ENCODE measurements at places on chromosomes 5 and 9.

GRCh38 chr9:110188991-110189390, 19.0 kb downstream of the C9orf152 start:
- DNase-seq = no peak

DNA sequence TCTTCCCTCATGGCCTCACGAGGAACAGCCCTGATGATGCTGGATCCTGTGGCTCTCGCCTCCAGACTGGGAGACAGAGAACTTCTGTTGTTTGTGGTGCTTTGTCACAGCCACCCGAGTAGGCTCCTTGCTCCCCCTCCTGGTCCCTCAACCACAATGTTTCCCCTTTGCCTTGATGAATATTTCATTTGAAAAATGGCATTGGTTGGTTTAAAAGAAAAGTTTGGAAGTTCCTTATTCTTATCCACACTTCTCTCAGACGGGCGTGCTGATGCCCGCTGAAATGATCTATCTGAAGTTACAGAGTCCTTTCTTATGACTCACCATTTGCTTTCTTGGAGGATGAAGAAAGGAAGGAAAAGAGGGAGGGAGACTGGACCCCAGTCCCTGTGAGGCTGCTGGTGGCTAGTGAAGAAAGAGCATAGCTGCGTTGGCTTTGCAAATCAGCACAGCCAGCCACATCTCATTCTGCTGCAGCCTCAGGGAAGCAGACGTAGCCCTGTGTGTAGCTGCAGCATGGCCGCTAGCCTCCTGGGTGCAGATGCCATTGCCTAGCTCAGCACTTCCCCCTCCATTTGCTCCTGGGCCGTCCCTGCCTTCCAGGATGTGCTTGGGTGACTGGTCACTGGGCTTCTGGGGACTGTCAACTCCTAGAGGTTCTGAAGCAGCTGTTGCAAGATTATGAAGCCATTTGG, 185.9 kb downstream of the ERCC6L2 start:
- no peak for DNase-seq

DNA sequence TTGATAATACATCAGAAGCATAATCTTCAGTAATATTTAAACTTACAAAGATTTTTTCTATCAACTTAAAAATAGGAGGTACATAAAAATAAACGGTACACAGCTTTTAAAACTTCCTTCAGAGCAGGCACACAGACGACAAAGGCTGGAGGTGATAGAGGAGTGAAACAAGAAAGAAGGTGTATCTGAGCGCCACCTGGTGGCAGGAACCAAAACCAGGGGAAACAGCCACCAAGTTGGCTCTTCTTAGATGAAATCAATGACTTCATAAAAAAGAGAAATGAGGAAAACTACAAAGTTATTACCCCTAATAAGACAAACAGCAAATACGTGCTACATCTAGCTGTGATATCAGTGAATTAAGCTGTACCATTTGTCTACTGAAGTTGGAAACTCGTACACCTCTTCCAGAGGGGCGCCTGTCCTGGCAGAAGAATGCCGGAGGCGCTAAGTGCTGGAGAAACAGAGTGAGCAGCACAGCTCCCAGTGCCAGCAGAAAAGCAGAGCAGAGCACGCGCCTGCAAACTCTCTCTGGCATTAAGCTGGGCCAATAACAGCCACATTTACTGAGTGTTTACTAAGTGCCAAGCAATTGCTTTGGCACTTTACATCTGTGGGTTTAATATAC, 85.9 kb downstream of the SETX start:
- DNase-seq = no peak

DNA sequence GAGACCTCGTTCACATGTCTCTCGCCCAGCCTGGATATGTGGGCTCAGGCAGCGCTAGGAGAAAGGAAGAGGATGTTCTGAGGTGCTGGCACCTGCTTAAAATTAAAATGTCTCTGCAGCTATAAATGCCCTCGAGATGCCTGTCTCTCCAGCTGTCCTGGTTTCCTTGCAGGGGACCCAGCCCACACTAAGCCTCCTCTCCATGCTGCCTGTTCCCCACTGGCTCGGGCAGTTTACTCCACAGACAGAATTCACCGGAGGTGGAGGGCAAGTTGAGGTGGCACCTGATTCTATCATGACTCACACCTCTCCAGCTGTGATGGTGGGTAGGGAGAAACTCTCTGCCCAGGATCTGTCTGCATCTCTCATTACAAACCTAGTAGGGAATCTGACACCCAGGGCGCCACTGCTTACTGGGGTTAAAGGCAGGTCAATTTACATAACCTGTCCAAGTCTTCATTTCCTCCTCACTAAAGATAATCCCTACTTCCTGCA, 420.9 kb downstream of the SPOCK1 start:
- DNase-seq = no peak

DNA sequence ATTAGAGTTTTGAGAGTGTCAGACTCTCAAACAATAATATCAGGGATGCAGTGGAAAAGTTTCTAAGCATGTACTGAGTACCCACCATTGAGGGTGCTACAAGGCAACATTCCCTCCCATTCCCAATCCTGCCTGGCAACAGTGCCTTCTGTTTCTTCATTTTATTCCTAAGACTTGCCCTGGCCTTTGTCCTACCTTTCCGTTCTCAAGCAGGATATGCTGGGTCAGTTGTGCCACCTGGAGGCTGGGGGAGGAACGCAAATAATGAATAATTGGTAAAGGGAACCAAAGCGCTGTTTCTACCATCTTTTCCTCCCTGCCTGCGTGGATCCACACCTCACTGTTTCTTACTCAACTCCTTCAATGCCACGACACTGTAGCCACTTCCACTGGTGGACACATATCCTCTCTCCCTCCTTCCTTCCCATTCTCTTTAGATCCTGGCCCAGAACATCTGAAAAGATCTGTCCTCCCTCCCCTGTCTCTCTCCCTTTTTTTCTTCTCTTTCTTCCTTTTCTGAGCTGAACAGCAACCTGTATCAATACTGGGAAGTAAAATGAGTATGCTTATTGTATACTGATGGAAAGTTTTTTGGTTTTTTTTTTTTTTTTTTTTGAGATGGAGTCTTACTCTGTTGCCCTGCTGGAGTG, 149.5 kb downstream of the C9orf152 start:
- DNase-seq = no peak

DNA sequence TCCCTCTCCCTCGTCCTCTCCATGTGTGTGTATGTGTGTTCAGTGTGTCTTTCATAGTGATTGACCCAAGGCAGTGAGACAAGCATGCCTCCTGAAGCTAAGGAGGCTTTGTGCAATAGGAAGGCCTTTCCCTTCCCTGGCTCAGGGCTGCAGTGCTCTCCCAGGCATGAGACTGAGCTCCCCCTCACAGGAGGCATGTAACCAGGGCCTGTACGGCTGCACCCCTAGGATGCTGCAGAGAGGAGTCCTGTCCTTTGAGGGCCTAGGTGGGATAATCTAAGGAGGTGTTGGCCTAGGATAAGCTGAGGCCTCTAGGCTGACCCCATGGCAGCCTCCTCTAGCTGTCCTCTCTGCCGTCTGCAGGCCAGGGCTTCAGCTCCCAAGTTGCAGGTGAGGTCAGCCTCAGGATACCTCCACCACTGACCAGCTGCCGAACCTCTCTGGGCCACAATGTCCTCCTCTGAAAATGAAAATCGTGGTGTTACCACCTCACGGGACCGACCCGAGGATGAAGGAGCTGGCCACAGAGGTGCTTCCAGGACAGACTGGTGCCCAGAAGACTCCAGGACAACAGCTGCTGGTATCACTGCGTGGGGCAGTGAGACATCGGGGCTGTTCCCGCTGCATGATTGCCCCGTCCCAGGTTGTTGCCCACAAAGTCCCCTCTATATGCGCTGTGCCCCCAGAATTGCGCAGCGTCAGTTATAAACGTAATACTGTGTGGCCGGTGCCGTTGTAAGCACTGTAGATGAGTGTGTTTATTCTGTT, 129.6 kb downstream of the BARX1 start:
- DNase-seq = no peak

DNA sequence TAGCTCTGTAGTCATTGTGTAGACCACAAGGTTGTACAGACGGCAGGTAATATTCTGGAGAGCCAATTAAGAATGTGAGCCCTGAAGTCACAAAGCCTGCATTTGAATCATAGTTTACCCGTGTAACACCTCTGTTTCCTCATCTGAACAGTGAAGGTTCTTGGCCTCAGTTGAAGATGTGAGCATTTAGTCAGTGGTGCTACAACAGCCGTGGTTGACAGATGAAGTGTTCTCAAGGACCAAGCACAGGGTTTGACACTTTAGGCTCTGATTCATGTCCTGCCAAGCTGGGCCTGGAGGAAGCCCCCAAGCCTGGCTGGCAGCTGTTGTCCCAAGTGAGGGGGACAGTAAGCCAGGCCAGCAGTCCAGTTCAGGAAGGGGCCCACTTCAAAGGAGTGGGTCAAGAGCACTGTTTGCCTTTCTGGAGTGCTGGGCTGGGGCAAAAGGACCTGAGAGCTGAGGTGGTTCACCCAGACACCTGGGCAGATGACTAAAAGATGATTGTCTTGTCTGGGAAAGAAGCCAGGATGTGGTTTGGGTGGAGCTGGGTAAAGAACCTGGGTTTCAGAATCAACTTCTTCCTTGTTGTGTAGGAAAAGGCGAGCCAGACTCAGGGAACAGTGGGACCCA, 20.7 kb downstream of the FAXDC2 start:
- DNase-seq = no peak

DNA sequence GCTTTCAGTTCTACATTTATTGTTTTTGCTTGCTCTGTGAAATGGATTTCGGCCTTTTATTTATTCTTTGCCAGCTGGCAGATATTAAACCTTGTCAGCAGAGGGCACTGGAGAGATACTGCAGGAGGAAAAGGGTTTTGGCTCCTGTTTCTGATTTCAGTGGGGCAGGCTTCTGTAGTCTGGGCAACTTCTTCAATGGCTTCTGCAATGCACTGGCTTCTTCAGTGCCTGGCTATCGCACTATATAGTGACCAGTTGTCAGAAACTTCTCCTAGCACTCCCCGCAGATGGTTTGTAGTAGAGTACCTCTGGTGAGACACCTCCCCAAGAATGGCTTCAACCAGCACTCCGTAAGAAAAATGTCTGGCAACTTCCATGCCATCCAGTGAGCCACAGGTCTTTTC, 3.2 kb upstream of the NFX1 start:
- DNase-seq = no peak

GRCh38 chr5:167730121-167730520, 561.3 kb upstream of the WWC1 start:
- DNase-seq = no peak

DNA sequence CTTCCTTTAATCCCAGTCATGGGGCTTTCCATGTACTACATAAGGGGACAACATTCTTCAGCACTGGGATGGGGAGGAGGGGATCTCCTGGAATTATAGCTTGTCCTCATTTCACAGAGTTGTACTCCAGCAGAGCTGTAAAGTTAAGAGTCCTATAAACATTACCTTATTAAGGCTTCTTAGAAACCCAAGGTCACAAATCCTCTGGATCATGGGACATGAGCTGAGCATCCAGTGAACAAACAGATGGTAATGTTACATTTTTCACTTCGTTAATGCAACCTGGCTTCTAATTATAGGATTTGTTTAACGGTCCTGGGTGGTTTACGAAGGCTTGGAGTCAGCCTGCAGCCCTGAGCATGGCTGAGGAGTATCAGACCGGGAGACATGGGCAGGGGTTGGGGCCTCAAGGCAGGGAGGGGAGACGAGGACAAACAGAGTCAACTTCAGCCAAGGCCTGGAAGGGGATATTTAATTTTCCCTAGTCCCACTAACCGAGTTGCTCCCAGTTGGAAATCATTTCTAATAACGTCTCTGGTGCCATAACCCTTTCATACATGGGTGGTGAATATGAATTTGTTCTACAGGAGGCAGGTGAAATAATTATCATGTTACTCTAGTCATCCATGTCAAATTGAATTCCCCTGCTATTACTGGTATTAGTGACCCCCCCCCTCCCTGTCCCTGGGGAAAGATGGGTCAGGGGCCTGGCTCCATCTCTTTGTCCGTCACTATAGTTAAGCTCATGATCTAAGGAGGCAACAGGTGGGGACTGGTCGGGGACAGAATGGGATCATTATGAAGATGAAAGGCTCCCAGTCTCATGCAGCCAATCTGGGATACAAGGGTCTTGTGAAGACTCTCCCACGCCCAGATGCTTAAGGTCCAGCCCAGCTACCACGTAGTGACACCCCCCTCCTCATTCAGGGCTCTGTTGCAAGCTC, 10.7 kb upstream of the IL17B start:
- DNase-seq = no peak

DNA sequence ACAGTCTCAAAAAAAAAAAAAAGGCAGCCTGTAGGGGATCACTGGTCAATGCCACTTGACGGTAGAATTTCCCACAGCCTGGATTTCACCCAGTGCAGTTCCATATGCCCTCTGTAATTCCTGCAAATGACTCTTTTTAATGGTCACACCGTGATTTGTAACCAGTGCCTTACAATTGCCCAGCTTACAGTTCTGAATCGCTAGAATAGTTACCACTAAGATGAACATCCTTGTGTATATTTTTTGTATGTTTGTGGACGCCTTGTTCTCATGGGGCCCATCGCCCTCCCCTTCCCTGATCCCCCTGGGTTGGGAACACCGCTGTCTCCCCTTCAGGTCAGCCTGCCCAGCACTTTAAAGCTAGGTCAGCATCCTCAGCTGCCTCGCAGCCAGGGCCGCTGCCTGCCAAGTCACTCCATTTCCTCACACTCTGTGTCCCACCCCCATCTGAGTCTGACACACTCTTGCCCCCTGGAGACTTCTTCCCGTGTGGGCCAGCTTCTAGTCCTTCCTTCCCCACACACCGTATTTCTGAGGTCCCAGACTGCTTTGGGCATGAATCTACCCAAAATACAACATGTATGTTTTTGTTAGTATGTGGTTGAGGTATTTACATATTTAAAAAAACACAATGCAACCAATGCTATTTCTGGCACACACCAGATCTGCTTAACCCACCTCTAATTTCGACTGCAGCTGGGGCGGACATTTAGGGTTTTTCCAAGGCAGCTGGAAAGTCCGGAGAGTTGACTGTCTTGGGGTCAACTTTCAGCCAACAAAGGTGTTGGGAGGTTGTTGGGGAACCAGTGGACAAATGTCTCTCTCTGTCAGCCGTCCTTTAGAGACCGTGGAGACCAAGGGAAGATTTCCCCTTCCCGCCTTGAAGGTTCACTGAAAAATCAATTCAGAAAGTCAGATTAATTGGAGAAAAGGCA, 120.5 kb upstream of the NEK6 start:
- DNase-seq = no peak

GRCh38 chr5:115977988-115978387, 15.7 kb downstream of the LVRN start:
- DNase-seq = no peak

DNA sequence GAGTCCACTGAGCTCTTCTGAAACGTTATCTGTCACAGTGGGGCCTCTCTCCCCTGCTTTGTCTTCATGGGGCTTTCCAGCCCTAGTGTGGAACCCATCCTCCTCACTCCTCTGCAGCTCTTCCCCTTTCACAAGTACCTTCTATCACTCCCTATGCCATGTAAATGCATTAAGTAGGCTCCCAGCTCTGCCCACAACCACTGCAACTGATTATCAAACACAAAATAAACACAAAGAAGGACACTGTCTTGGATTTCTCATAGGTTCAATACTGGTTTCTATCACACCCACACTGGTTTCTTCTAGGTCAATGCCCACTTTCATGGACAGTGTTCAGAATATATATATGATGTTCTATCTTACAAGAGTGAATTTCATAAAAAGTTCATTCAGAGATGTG, 139.4 kb downstream of the GNAQ start:
- DNase-seq = no peak

- peak; percentile 58 for DNase-seq
Measured at GRCh38 chr9:129776938-129777768, 24.3 kb upstream of the PTGES start.
